ENCODE measurements at places on chromosomes 7 and 10.

- DNase-seq = no peak
These were observed 132.6 kb downstream of the GNAT3 start for GRCh38 chr7:80379034-80379982.

DNA sequence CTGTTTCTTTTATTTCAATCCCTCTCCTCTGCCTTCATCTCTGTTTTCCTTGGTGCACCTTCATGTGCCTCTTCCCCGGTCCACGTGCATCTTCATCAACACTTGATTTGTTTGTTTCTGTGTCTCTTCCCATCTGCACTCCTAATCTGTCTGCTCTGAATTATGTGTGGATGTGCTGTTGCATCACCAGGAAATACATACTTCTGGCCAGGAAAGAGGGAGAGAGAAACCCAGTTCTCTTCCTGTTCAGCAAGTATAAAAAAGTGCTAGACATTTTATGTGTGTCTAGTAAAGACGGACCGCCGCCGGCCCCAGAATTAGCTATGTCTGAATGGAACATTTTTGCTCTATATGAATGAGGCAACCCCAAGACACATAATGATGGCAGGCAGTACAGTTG lies 93.8 kb downstream of the CALD1 start:
- DNase-seq = no peak

DNA sequence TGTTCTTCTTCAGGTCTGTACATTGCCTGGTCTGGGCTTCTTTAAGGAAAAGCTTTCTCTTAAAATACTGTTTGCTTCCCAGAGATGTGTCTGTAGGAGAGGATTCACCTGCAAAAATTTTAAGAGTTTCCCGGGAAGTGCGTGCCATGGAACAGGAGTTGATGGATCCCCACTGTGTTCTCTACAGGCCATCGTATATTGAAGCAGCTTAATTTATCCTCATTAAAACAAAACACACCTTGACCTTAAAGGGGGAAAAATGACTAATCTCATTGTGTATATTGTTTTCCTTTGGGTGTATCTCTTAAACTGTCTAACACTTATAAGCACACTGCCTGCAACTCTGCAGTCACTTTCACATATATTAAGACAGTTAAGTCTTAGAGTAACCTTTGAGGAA lies 111.4 kb downstream of the ST7 start:
- no peak for DNase-seq

GRCh38 chr7:80699721-80700256 lies 61.3 kb downstream of the CD36 start:
- no peak for DNase-seq

GRCh38 chr10:55329796-55330195 lies 528.8 kb upstream of the PCDH15 start:
- no peak for DNase-seq

- no peak for DNase-seq
These were observed 103.5 kb upstream of the PDLIM1 start for GRCh38 chr10:95394161-95394880.

All from NCI-H2107 (cell line).